Trophoblast cell (in vitro differentiated cells and primary cell): ENCODE measurements at places on chromosomes 7 and 10.

DNA sequence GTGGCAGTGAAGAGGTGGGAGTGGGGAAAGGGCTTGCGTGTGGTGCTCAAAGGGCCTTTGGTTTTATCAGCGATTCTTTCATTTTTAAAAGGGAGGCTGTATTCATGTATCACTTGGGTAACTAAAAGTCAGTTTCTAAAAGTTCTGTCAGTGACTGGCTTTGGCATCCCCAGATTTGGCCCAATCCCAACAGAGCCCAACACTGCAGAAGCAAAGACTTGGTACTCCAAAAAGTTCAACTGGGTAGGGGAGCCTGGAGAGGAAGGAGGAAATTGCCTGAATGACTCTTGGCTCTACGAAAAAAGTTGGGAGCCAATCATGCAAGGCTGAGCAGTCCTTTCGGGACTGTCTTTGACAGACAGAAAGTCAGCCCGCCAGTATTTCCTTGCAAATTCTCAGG is 54.5 kb upstream of the COL13A1 start:
- DNase-seq, result no peak

- DNase-seq, result no peak
Measured at GRCh38 chr7:5636914-5637313, 144.5 kb downstream of the RNF216 start.

- no peak for DNase-seq
Measured at GRCh38 chr10:103713676-103714075, 141.7 kb downstream of the SH3PXD2A start.

DNA sequence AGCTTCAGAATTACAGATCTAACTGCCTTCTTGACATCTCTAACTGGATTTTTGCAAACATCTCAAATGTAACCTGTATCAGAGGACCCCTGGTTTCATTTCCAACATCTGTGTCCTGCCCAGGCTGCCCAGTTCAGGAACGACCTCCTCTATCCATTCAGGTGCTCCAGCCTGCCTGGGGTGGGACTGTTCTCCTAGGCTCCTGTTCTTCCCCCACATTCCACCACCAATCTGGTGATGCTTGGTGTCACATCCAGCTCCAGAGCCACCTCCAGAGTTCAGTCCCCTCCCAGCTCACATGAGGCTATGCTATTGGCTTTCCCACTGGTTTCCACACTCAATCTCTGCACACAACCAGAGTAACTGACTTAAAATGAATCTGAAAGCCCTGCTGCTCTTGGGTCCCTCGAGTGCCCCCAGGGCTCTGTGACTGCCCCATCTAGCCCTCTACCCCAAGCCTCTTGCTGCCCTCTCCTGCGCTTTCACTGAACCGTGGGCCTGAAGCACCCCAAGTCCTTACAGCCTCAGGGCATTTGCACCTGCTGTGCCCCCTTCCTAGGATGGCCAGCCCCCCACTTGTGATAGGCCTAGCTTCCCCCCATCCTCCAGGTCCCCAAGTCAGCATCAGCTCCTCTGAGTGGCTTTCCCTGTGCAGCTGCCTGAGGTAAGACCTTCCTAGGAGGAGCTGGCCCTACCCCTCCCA is 46.1 kb downstream of the PPIF start:
- DNase-seq, result no peak
